ENCODE measurements at places on chromosomes 13 and 19.
A peak's percentile ranks its signal among the peaks of the same experiment; 100 is the strongest.

GRCh38 chr13:98875146-98875729, 102.6 kb downstream of the DOCK9 start:
- no peak for DNase-seq

DNA sequence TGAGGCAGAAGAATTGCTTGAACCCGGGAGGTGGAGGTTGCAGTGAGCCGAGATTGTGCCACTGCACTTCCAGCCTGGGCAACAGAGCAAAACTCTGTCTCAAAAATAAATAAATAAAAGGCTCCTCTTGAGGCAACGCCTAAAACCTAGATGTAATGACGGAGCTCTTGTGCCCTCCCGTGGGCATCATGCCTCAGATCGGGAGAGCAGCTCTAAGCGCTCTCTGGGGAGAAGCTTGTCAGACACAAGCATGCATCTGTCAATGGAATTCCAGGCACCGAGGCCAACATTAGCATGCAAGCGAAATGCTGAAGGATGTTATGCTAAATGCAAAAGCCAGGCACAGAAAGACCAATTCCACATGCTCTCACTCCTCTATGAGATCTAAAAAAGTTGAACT, 45.6 kb upstream of the MRI1 start:
- no peak for DNase-seq

DNA sequence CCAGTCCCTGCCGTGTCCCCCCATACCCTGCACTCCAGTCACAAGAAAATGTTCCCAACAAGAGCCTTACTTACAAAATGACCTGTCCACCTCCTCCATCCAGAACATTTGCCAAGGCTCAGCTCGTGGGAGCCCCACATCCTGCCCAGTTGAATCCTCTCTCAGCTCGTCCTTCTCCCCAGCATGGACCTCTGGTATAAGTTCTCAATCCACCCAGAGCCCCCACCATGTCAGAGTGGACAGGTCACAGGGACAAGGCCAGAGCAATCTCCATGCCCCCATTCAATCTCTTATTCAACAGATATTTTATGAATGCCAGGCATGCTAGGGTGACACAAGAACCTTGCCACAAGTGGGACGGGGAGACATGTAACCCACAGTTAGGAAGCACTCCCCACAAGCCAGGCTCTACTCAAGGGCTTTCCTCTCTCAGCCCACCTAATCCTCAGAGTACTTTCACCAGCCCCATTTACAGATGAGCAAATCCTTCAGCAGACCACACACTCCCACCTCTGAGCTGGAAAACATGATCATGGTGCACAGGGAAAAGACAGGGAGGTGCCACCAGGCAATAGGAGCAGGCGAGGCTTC, 15.1 kb downstream of the DEDD2 start:
- DNase-seq, result no peak

- DNase-seq, result no peak
Measured at GRCh38 chr19:31568724-31569123, 219.5 kb upstream of the TSHZ3 start.

DNA sequence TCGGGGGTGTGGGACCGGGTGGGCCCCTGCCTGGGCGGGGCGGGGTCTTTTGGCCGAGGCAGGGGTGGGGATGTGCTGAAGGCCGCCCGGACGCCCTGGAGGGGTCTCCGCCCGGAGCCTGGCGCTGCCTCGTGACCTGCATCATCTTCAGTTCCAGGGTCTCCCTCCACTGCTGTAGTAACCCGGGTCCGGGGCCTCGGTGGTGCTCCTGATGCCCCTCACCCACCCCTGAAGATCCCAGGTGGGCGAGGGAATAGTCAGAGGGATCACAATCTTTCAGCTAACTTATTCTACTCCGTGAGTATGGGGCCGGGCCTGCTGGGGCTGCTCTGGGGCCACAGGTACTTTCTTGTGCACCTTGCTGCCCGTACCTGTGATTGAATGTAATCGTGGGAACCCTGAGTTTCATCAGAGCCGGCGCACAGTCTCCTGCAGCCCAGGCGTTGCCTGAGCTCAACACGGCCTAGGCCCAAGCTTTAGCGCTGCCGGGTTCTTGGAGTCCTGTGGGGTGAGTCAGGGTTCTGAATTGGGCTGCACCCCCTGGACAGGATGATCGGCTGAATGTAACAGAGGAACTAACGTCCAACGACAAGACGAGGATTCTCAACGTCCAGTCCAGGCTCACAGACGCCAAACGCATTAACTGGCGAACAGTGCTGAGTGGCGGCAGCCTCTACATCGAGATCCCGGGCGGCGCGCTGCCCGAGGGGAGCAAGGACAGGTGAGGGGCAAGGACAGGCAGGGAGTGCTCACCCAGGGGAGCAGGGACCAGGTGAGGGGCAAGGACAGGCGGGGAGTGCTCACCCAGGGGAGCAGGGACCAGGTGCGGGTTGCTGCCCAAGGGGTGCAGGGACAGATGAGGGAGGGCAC, 10.5 kb downstream of the PEAK3 start:
- no peak for DNase-seq

GRCh38 chr13:21015284-21015683, 46.1 kb downstream of the LATS2 start:
- no peak for DNase-seq

GRCh38 chr19:6521718-6522646, 8.8 kb upstream of the TNFSF9 start:
- peak; percentile 68 for DNase-seq

- DNase-seq, result no peak
Measured at GRCh38 chr13:77207943-77208342, 119.0 kb downstream of the MYCBP2 start.

DNA sequence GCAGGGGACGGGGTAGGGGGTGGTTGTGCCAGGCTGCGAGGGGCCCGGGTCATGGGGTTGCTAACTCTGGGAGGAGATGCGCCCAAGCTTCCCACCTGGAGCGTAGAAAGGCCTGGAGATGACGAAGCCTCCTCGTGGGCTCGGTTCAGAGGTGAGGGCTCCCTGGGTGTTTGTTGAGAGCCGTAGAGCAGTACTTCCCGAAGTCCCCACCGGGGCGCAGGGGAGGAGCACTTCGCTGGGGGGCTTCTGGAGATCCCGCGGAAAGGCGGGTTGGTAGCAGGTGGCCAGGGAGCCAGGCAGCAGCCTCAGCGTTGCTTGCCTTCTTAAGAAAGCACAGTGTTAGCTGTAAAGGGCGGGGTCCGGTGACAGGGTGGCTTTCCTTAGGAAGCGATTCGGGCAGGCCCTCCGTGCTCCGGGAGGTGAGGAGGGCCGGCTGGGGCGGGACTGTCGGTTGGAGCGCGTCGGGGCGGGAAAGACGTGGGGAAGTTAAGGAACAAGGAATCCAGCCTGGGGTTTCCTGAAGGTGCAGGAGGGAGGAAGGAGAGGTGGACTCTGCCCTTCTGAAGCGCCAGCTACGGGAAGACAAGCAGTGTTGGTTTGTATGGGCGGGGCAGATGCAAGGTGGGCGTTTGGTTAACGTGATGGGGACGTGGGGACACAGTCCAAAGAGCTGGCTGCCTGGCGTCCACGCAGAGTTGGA, 3.3 kb downstream of the VSTM2B start:
- no peak for DNase-seq

GRCh38 chr13:51955816-51956603, 55.2 kb downstream of the ATP7B start:
- no peak for DNase-seq

DNA sequence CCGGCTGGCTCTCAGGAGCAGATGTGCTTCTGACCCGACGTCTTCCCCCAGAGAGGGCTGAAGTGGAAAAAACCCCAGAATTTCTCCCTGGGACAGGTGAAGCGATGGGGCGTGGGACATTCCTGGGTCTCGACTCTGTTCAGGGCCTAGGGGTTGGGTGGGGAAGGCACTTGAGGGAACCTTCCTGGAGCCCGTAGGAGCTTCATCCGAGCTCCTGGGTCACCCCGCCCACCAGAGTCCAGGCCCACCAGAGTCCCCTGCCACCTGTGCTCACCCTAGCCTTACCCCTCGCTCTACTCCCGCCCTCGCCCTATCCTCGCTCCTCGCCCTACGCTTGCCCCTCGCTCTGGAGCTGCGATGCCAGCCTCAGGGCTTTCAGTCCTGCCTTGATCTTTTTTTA, 23.2 kb downstream of the EPN1 start:
- DNase-seq, result no peak

DNA sequence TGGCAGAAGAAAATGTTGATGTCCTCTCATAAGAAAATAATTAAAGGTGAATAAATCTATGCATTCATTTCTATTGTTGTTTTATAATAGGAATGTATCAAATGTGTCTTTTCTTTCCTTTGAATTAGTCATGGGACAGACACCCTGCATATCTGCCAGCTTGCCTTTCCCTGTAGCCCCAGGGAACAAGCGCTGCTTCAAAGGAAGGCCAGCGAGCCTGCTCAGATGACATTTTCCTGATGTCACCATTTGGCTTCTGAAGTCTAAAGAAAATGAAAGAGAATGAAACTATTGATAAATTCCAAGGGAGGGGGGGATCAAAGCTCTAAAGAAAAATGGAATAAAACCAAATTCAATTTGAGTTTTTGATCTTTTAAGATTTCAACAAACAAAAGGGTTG, 574.8 kb downstream of the IRS2 start:
- no peak for DNase-seq

DNA sequence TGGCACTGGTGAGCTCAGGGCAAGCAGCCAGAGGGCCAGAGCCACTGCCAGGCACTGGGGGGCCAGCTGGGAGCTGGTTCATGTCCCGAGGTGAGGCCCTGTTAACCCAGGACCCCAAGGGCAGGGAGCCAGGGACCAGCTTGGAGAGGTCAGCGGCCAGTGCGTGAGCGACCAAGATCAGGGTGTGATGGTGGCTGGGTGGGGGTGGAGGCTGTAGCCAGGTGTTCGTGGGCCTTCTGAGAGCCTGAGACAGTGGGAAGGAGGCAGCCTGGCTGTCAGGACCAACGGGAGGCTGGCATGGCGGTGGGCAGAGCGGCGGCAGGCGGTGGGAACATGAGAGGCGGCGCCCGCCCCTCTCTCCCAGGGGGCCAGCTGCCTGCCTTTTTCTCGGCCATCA, 8.1 kb upstream of the KPTN start:
- DNase-seq, result no peak

DNA sequence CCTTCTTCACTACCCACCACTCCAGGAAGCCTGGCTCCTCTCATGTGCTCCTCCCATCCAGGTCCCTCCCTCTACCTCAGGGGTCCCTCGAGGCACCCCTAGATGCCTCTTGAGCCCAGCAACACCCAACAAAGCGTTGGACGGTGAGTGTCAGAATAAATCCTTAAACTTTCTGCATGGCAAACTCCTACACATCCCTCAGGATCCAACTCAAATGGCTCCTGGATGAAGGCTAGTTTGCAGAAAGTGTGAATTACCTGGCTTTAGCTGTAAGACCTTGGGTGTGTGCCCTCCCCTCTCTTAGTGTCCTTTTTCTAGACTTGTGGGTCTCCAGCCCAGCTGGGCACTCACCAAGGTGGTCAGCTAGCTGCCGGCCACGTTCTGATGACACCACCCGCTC, 5.4 kb downstream of the MPV17L2 start:
- no peak for DNase-seq

DNA sequence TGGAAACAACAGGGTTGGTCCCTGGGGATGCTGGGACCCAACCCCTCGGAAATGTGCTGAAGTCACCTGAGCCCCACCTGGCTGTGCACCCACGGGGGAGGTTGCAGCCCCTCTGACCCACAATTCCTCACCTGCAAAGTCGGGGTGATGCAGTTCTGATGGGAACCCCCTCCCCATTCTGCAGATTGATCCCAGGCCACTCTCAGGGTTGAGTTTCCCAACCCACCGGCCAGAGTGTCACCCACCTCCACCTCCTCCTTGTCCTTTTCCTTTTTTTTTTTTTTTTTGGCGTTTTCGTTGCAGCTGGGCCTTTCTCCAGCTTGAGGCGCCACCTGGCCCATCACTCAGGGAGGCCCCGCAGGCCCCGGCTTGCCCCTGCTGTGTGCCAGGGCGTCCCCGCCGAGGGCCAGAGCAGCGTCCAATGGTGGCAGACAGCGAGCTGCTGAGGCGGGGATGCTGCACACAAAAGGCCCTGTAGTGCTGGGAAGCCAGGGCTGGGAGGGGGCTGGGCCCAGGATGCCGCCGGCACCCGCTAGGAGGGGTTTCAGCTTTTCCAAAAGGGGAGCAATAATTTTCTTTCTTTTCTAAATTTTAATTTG, 4.6 kb downstream of the PIK3R2 start:
- no peak for DNase-seq

DNA sequence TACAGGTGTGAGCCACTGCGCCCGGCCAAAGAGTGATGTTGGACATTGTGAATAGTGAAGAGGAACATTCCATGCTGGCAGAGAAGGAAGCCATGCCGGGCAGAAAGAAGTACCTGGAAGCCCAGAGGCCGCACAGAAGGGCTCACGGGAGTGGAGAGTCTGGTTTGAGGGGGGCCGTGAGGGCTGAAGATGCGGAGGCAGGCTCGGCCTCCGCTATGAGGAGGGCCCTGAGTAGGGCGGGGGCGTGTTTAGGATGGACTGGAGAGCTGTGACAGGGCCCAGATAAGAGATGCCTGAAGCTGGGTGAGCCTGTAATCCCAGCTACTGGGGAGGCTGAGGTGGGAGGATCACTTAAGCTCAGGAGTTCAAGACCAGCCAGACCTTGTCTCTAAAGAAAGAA, 1.6 kb downstream of the JOSD2 start:
- DNase-seq, result no peak

GRCh38 chr19:29887442-29887855, 54.6 kb upstream of the URI1 start:
- no peak for DNase-seq
